ENCODE measurements at places on chromosomes 7 and 10.
A peak's percentile ranks its signal among the peaks of the same experiment; 100 is the strongest.

- DNase-seq, result no peak
These were observed 130.0 kb downstream of the PDE1C start for GRCh38 chr7:31940167-31940566.

GRCh38 chr10:86385806-86386205 is 19.2 kb upstream of the GRID1 start:
- DNase-seq, result no peak

DNA sequence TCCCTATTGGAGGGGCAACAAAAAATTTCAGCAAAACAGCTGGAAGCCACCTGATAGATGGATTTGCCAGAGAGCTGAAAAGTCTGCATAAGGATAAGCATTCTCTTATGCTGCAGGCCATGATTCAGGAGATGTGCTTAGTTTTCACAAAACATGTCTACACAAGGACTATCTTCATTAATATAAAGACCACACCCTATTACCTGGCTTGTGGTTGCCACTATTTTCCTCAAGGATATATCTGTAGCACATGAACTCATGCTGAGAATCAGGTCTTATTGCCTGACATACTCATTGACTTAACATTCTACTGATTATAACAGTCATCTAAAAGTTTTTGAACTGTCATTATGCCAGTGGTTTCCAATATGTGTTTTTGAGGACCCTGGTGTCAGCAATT is 7.1 kb upstream of the COL17A1 start:
- DNase-seq, result no peak

DNA sequence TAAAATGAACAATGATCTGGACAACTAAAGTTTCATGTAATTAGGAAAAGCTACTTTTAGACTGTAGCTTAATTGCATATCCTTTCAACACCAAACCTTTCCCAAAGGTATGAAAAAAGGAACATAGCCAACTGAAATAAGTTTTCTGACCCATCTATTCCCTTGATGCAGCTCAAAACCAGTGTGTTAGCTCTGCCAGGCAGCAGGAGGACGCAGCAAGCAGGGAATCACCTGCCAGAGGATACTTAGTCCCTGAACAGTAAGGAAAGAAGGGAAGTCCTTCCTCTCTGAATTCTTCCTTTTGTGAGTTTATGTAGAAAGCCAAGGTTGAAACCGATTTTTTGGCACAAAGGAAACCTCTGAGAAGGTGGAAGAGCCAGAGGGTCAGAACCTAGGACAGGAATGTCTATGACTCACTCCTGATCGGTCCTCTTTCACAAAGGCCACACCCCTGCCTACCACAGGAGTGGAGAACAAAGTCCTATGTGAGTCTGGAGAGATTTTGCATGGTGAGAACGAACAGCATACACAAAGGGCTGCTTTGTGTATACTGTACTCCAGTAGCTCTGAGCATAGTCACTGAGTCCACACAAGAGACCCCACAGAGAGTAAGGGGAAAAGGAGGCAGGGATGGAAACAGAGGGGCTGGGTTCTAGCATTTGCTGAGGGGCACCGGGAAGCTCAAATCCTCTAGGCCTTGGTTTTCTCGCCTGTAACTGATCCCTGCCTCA is 68.8 kb upstream of the GSDME start:
- no peak for DNase-seq

DNA sequence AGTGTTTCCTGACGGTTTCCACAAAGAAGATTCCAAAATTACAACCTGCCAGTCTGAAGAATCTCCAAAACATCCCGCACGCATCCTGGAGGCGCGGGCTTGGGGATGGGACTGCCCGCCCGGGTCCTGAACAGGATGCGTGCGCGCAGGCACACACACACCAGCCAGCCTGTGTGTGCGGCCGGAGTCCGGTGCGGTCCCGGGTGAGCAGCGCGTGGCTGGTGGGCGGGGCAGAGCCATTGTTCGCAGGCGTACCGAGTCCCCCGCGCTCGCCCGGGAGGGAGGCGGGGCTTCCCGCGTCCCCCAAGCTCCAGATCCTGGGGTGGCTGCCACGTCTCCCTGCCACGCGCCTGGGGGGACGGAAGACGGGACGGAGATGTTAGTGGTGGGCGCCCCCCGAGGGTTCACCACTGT is 675 bp upstream of the SCD start:
- peak; percentile 88 for DNase-seq

DNA sequence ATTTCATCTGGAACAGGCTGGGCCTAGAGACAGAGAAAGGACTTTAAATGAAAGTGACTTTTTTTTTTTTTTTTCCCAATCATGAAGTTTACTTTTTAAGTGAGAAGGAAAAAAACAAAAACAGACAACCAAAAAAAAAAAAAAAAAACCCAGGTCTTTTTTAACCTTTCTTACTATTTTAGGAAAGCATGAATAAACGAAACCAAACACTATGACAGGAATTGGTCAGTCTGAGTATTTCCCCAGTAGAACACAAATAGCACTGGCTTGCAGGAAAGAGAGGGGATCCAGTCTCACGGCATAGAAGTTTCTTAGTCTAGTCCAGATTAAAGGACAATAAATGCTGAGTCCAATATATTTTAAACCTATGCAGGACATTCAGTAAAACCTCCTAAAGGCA is 180.5 kb upstream of the CCDC6 start:
- no peak for DNase-seq

GRCh38 chr10:17669185-17669872 is 25.4 kb downstream of the STAM start:
- no peak for DNase-seq

- no peak for DNase-seq
These were observed 27.9 kb upstream of the WNT16 start for GRCh38 chr7:121300685-121301420.

GRCh38 chr10:99233689-99234037 is 2.0 kb downstream of the HPSE2 start:
- no peak for DNase-seq

DNA sequence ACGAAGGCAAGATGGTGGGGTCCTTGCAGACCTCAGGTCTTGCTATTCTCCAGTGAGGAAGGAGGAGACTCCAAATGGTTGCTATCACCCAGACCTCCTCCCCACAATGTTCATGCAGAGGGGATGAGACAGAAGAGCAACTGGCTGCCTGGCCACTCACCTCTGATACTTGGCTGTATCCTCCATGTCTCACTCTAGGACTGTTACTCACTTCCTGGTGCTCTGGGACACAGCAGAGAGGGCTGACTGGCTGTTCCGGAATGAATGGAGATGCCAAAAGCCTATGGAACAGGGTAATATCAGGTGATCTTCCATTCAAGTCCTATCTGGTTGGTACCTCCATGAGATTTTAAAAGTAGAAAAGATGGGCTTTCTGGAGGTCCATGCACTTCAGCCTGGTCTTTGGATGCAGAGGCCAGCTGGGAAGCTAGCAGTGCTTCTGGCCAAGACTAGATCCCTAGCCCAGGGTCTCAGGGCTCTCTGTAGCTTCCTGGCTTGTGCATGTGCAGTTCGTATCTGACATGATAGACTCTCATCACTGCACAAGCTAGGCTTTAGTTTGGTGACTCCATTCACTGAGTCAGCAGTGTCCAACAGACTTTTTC is 27.0 kb upstream of the ABI1 start:
- no peak for DNase-seq

DNA sequence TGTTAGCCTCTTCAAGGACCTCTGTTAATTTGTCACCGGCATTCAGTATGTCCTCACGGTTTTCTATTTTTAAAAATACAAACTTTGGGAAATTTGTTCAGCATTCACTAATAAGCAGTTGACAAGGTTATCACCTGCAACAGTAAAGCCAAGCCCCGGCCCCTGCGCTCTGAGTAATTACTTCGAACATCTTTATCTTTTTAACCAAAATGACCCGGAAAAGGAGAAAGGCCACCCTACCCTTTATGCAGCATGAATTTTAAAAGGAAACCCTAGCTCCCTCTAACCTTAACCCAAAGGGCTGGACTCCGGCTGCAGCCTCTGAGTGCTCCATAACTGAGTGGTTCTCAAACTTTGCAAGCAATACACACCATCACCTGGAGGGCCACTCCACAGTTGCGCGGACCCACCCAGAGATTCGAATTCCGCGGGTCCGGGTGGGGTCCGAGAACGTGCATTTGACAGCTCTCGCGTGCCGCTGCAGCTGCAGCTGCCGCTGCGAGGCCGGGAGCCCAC is 940 bp downstream of the NSMCE4A start:
- no peak for DNase-seq

- DNase-seq, result no peak
These were observed 84.0 kb downstream of the ARL4A start for GRCh38 chr7:12771378-12771877.

GRCh38 chr7:114590298-114590697 is 175.7 kb downstream of the FOXP2 start:
- no peak for DNase-seq

- no peak for DNase-seq
These were observed 93.6 kb upstream of the PRR15 start for GRCh38 chr7:29469976-29470557.

- DNase-seq, result no peak
These were observed 43.7 kb upstream of the SLIT1 start for GRCh38 chr10:97229322-97230015.

DNA sequence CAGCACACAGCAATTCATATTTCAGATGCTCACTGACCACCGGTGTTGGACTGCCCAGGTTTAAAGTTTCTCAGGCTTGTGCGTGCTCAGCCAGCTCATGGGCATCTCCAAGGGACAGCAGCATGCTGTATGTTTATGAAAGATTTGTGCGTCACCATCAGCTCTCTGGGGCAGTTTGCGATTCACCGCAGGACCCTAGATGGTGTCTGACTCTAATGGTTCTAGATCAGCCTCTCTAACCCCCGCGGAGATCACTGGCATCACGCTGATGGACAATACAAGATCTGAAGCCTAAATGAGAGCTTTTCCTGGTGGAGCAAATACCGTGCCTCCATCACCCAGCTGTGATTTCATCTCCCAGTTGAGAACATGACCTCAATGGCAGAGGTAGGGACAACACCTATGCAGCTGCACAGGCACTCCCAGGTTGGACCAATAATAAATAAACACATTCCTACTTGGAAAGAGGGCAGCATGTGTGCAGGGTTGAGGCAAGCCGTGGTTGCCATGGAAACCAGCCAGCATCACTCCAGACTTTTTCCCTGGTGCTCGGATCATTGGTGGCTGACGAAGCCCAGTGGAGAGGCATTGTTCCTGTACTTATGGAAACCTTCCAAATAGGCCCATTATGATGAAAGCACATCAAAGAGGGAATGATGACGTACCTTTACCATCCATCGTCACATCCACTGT is 253.6 kb downstream of the KCNMA1 start:
- DNase-seq, result no peak

DNA sequence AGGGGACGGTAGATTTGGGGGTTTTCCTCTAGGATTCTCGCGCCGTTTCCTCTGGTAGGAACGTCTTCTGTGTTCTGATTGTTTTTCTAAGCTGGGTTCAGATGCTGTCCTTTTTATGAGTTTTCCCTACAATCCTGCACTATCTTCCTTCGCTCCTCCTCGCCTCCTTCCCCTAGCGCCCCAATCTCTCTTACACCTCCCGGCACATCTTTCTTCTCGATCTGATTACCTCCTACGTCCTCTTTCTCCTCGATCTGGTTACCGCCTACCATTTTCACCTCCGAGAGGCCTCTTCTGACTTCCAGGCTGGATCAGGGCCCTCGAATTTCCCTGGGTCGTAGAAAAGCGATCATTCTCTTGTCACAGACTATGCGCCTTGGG is 413 bp downstream of the BUD31 start:
- no peak for DNase-seq

DNA sequence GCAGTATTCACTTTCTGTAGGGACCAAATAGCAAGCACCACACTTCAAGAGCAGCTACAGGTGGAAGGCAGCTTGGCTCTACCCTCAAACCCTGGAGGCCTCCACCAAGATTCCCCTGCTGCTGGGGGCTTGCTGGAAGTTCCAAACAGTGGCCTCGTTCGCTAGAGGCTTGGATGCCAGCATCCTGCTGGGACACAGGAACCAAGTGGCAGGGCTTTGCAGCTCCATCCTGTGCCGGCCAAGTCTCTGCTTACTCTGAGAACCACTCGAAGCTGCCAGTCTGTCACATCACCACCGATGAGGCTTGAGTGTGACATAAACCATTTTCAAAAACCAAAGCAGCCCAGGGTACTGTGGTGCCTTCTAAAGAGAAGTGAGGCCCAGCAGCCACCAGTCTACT is 69.2 kb upstream of the UNC5B start:
- no peak for DNase-seq

- DNase-seq, result no peak
These were observed 521.0 kb downstream of the SORCS1 start for GRCh38 chr10:106643473-106643872.

DNA sequence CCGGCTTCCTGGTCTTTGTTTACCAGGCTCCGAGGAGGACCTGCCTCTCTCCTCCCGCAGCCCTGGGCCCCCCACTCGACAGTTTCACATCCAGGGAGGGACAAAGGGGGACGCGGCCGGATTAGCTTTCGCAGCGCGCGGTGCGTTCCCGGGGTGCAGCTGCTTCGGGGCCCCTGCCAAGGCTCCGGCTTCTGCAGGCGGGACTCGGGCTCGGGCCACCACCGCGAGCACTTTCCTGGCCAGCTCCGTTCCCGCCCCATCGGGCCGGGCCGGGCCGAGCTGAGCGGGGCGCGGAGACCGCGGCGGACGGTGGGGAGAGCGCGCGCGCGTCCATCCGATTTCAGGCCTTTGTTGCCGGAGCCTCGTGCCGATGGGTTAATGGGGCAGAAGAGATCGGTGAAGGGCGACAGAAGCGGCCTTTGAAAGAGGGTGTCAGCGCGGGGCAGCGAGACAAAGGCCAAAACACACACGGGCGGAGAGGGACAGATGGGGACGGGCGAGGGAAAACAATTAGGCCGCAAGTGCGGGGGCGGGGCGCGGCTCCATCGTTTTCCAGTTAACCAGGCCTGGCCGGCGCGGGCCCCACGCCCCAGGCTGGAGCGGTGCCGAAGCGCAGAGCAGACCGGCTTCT is 8.5 kb upstream of the UNCX start:
- DNase-seq, result no peak

GRCh38 chr10:56095506-56096225 is 265.4 kb downstream of the ZWINT start:
- DNase-seq, result no peak

DNA sequence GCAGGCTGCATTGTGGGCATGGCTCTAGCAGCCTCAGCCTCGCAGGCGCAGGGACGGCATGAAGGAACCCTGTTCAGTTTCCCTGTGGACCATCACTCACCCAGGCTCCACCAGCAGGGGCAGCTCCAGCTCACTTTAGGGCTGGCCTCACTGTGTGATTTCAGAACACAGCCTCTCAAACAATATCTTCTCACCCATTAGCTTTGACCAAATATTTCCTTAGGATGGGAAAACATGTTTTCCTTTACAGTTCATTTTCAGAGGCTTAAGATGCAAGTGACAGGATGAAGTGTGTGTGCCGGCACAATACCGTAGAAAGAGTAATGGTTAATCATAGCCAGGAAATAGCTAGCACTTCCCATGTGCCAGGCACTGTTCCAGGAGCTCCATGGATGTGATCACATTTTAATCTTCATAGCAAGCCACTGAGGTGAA is 58.2 kb downstream of the LANCL2 start:
- no peak for DNase-seq
